ENCODE measurements at places on chromosomes 3 and 15.

DNA sequence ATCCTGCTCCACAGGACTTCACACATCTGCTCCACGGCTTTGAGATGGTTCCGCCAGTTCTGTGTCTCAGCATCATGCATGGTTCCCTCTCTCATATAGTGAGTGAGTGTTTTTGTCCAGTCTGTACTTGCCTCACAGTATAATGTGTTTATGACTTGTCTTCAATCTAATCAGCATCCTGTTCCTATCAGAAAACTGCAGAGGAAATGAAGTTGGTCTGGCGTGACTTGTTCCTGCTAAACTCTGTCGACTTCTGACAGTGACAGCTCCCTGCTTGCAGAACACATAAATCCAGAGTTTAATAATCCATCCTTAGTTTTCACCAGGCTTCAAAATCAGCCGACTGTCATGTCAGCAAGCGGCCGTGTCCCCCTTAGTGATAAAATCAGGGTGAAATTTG, 222.3 kb downstream of the SLCO3A1 start:
- DNase-seq: no peak

GRCh38 chr3:138513090-138513843, 78.9 kb downstream of the ESYT3 start:
- no peak for DNase-seq

DNA sequence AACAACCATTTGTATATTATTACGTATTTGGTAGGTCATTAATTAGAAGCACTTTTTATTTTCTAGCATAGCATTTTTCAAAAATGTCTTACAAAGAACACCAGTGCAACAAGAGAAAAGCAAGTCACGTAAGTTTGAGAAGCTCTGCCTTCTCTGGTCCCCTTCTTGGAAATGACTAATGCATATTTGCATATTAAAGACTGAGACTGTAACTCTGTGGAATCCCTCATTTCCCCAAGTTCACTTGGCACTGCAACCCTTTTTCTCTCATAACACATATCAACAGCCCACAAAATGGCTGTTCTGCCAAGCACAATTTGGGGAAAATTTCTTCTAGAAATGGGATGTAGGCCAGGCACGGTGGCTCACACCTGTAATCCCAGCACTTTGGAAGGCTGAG, 176.3 kb downstream of the ERC2 start:
- DNase-seq: no peak

DNA sequence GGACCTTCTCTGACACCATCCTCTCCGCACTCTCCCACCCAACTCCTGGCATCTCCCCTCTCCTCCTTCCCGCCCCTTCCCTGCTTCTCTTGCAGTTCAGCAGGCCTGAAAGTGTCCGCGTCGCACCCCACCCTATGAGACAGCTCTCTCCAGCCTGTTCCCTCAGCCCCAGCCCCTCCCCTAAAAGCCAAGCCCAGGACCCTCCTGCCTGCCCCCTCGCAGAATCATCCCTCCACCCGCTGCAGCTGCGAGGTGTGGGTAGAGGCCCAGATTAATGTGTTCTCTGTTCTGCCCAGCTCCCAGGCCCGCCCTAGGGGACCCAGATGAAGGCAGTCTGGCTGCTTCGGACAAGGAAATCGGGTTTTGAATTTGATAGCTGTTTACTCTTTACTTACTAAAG, 410 bp downstream of the PRR23E start:
- no peak for DNase-seq

GRCh38 chr3:63050548-63051177, 175.4 kb upstream of the CADPS start:
- no peak for DNase-seq

DNA sequence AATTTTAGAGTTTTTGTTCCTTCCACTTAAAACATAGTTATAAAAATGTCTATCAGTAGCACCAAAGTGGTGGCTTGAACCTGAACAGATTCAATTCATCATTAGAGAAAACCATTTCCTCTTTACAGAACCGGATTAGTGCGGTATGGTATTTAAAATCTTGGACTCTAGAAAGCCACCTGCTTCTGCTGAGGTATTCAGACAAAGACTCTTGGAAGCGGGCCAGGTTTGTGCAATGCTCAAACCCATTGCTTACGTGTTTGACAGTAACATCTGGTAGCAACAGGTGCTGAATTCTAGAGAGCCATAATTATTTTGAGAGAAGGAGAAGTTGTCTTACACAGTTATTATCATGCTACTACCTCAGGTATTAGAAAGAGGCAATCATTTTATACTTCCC, 290.5 kb downstream of the NAALADL2 start:
- no peak for DNase-seq

DNA sequence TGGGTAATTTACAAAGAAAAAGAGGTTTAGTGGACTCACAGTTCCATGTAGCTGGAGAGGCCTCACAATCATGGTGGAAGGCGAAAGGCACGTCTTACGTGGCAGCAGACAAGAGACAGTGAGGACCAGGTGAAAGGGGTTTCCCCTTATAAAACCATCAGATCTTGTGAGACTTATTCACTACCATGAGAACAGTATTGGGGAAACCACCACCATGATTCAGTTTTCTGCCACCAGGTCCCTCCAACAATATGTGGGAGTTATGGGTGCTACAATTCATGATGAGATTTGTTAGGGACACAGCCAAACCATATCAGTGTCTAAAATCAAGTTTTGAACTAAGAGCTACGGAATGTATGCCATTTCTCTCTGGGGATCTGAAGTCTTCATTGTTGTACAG, 354.8 kb upstream of the C2CD4B start:
- no peak for DNase-seq

DNA sequence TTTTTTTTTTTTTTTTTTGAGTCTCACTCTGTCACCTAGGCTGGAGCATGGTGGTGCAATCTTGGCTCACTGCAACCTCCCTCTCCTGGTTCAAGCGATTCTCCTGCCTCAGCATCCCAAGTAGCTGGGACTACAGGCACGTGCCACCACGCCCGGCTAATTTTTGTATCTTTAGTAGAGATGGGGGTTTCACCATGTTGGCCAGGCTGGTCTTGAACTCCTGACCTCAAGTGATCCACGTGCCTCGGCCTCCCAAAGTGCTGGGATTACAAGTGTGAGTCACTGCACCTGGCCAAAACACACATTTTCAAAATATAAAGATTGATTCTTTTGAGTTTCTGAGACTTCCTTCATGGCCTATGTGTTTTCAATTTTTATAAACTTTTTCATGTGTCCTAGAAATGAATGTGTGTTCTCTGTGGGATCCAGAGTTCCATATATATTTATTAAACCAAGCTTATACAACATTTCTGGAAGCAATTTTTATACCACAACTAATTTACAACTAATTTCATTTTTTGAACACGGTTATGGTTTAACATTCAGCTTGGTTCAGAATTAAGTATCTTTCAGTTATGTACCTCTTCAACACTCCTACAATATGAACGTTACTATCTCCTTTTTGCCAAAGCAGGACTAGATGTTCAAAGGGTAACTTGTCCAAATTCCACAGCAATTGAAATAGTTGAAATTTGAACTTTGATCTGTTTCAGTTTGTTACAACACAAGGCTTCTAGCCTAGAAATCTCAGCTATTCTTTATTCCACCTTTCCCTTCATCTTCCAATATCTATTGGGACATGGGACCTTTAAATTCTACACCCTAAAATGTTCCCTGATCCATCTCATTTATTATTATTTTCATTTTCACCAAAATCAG, 1.5 kb downstream of the ACAD11 start:
- no peak for DNase-seq

GRCh38 chr15:59256482-59256881, 49.8 kb downstream of the LDHAL6B start:
- DNase-seq: no peak

- DNase-seq: no peak
Observed at GRCh38 chr3:25447285-25447684, 19.2 kb downstream of the RARB start.

DNA sequence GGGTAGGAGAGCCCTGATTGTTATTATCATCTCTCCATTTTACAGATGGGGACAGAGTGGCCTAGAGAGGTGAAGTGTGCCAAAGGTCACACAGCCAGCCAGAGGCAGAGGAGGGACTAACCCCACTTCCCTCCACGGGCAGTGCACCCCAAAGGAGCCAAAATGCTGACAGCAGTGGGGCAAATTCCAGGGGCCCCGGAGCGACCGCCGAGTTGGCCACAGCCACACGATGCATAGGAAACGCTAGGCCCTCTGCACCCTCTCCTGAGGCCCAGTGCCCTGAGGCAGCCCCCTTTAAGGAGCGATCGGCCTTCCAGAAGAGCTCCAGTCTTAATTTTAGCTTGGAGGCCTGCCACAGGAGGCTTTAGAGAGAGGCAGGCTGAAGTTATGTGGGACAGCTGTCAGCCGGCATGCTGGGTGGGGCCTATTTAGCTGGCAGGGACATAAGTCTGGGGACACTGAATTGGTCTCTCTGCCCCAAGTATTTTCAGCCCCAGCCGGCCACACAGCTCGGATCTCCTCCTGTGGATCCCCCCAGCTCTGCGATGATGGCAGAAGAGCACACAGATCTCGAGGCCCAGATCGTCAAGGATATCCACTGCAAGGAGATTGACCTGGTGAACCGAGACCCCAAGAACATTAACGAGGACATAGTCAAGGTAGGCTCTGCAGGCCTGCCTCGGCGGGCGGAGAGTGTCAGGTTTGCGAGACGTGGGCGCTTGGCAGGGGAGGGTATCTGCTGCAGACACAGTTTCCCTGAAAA, at the start of gene CAV3:
Gene CAV3, plus strand, starts transcription at position 471 of the 763 bp plus-strand sequence. Its CDS starts 75 bp downstream, at position 546.
- DNase-seq: no peak

DNA sequence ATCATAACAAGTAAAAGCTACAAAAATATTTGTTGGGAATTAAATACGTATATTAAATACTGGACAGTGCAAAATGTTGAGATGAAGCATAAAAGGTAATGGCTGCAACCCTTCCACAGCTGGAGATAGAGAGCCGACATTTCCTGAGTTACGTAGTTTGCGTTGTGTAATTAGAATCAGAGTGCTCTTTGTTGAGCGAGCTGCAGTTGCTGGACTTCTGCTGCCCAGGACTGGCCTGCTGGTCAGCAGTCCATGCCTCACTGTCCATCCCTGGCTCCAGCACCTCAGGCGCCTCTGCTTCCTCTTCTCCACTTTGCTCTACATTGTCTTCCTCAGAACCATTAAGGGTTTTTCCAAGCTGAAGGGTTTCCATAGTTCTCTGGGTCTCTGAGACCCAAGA, 28.4 kb upstream of the SHC4 start:
- DNase-seq: no peak

DNA sequence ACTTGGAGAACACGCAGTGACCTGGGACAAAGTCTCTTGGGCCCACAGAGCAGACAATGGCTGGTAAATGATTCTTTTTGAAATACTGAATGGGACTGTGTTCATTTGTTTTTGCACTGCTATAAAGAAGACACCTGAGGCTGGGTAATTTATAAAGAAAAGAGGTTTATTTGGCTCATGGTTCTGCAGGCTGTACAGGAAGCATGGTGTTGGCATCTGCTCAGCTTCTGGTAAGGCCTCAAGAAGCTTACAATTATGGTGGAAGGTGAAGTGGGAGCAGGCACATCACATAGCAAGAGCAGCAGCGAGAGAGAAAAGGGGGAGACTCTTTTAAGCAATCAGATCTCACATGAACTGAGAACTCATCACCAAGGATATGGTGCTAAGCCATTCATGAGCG, 321.6 kb downstream of the THSD4 start:
- DNase-seq: no peak

- DNase-seq: no peak
Observed at GRCh38 chr15:95615436-95615835, 715.1 kb upstream of the NR2F2 start.

DNA sequence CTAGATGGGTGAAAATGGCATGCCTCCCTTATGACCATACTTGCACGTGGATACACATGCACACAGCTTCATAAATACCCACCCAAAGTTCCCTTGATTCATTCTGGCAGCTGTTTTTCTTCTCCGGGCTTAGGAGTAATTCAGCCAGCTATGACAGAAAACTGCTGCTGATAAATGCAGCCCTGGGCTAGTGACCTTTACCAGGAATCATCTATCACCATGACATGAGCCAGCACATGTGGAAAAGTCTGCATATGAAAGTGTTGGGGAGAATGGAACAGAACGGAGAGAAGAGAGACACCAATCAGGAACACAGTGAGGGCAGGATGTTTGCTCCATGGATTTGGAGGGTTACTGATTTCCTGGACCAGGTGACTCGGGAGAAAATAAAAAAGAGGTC, 706.3 kb downstream of the PDCD6IP start:
- no peak for DNase-seq

- DNase-seq: no peak
Observed at GRCh38 chr15:52042051-52042851, 23.2 kb downstream of the MAPK6 start.

GRCh38 chr3:71087143-71088018, 496.1 kb downstream of the FOXP1 start:
- DNase-seq: no peak

DNA sequence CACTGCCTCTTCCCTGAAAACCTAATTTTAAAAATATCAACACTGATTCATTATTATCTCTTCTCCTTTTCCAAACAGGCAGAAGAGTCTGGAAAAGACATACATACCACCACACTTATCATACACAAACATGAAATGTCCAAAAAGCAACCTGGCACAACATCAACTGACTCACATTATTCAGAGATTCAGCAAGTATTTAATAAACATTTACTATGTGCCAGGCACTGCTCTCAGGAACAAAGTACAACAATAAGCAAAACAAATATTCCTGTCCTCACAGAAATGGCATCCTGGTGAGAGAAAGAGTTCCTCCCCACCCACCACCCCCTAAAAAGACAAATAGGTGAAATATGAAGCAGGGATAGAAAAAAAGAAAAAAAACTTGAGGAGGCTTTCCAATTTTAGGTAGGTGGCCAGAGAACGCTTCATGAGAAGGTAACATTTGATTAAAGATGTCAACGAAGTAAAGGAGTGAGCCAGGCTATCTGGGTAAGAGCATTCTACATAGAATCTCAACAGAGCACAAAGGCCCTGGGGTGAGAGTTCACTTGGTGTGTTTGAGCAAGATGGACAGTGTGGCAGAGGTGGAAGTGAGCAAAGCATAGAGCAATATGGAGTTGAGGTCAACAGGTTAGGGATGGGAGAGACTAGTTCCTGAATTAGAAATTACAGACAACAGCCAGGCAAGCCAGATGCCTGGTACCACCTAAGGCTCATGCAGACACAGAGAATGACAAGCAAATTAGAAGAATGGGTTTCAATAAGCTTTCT, 141.7 kb downstream of the OSBPL10 start:
- DNase-seq: no peak

GRCh38 chr3:171824116-171824515, 13.8 kb upstream of the PLD1 start:
- no peak for DNase-seq

- no peak for DNase-seq
Observed at GRCh38 chr15:23644829-23645228, 2.8 kb downstream of the MAGEL2 start.
